ENCODE measurements at places on chromosomes 3 and 15.

- DNase-seq, result no peak
These were observed 617.6 kb upstream of the ZNF717 start for GRCh38 chr3:76402926-76403325.

GRCh38 chr3:116056280-116056679 is 389.0 kb downstream of the LSAMP start:
- DNase-seq, result no peak

DNA sequence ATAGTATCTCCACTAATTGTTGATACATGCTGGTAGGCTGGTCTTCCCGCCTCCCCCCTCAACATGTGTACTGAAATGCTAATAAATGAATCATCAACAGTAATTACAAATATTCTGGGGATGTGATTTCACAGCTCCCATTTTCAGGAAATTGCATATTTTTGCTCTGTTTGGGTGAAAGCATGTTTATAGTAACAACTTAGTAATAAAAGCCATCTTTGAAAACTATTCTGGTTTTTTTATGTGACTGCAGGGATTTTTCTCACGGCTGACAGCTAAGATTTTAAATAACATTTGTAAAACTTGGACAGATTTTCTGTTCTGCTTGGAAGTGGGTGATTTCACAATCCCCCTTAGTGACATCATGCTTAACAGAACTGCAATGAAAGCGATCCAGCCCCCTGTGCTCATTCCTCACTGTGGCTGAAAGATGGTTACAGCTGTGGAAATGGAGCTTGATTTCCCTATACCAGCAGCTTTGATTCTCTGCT is 25.6 kb upstream of the FAM174B start:
- DNase-seq, result no peak

DNA sequence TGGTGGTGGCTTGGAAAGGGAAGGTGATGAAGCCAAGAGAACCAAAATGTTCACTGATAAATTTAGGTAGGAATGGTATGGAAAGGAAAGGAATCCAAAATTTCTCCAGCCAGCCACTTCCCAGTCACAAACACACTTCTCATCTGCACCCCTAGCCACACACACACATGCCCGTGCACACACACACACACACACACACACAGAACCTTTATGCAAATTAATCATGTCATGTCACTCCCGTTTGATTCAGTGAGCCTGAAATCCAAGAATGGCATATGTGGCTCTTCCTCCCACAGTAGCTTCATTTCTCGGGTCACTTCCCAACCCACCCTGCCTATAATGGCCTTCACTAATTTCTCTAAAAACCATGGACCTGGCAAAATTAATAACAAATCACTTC is 3.1 kb upstream of the HLTF start:
- DNase-seq, result no peak

DNA sequence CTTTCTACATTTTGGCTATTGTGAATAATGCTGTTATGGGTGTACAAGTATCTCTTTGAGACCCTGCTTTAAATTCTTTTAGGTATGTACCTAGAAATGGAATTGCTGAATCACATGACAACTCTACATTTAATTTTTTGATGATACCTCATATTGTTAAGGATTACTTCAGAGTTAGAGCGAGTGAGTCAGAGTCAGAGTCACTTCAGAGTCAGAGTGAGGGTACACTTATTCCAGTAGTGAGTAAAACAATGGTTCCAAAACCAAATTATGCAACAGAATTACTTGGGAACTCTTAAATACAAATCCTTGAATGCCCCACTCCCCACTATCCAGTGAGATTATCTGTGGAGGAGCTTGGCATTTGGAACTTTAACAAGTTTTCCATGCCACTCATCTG is 50.3 kb upstream of the SNRK start:
- no peak for DNase-seq

DNA sequence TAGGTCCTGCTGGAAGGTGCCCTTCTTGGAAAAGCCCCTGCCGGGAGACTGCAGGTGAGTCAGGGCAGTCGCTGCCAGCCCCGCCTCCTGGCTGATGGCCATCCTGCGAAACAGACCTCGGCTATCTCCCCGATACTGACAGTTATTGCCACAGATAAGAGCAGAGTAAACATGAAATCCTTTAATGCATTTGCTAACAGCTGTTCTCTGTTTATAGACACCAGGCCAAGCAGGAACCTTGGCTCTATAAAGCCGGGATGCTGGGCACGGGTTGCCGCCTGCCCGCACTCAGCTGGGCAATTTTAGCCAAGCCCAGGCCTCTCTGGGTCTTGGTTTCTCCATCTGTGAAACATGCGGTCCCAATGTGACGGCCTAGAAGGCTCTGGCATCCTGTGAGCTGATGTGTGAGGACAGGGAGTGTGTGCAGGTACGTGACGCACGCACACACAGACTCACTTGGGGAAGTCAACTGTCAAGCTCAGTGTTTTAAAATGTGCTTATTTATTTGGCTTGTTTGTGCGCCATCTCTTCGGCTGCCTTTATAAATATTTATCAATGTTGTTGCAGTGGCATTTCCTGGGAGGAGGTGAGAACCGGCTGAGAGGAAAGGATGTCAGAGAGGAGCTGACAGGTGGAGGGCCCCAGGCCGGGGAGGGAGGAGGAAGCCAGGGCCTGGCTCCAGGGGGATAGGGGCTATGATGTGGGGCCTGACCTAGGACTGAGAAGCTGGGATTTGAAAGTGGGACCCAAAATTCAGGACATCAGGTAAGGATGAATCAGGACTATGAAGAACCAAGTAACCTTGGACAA is 50.8 kb upstream of the PRR23E start:
- DNase-seq, result no peak

DNA sequence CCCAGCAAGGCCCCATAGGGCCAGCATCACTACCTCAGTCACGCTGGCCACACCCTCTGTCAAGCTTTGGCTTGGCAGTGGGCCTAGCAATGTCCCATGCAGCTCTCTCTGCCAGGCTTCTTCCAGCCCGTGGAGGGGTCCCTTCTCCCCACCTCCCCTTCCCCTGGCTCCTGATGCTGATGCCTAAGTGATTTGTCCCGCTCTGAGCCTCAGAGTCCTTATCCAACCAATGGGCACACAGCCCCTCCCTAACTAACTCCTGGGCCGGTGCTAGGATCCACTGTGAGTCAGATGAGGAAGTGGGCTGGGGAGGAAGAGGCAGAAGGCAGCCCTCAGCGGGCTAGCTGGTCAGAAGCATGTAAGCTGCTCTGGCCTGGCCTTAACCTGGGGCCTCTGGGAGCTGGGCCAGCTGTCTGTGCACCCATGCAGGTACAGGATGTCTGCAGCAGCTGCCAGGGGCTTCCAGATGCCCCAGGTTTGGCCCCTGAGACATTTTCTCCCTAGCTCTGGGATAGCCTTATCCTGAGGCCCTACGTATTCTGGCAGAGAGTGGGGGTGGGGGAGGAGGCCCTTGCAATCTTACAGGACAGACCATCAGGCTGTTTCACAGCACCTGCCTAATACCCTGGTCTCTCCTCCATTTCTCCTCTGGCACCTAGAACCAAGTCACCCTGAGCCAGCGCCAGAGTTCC is 740 bp upstream of the ZBTB47 start:
- DNase-seq, result peak; percentile 49

GRCh38 chr15:34240537-34240936 is 15.7 kb downstream of the EMC4 start:
- DNase-seq, result no peak

- DNase-seq, result no peak
These were observed 52.3 kb upstream of the GALNT15 start for GRCh38 chr3:16122155-16122554.

GRCh38 chr3:56763233-56763632 is 38.5 kb downstream of the ARHGEF3 start:
- no peak for DNase-seq

DNA sequence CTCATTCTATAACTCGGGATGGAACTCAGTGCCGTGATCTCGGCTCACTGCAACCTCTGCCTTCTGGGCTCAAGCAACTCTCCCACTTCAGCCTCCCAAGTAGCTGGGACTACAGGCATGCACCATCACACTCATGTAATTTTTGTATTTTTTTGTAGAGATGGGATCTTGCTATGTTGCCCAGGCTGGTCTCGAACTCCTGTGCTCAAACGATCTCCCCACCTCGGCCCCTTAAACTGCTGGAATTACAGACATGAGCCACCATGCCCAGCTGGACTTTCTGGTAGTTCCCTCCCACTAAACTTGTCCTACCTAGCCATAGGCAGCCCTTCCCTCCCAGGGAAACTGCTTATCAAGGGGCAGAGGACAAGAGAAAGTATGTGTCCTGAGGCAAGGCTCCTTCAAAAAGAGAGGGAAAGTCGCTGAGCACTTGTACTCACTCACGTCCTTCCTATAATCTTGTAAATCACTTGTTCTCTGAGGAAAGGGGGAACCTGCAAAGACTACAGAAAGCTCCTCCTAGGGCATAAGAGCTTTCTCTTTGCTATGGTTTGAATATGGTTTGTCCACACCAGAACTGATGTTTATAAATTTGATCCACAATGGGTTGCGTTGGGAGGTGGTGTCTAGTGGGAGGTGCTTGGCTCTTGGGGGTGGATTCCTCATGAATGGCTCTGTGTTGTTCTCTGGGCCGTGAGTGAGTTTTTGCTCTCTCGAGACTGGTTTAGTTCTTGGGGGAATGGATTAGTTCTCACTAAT is 13.6 kb upstream of the TBL1XR1 start:
- DNase-seq, result no peak

- no peak for DNase-seq
These were observed 805.7 kb downstream of the TUSC7 start for GRCh38 chr3:117515309-117515708.

DNA sequence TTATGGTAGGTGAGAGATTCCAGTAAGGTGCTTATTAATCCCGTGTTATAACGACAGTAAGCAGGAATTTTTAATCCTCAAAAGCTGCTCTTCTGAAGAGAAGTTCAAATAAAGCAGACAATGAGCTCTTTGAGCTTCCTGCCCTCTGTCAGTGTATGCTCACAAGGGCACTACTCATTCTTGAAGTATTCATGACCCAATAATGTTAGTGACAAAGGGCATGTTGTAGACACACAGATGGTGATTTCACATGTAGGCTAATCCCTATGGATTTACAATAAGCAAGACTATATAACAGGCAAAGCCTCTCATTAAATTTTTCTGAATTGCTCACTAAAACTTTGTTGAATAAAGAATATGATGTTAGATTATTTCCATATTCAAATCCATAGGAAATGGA is 578.6 kb downstream of the RSL24D1 start:
- no peak for DNase-seq

GRCh38 chr3:31740397-31740796 is 207.7 kb downstream of the STT3B start:
- no peak for DNase-seq

DNA sequence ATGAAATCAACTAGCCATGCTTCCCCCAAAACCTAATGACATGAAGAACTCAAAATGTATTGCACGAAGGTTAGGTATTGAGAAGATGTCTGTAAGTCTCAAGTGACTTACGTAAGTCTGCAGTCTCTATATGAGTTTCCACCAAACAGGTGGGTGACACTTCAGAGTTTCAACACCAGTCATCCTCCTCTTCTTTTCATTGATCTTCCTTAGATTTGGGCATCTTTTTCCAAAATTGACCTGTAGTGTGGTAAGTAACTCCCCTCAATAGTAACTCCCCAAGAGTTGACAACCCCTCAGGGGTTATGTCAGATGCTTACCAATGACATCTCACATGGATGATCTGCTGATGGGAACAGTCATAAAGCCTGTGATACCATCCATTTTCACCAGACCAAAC is 46.1 kb downstream of the GPR176 start:
- no peak for DNase-seq

GRCh38 chr3:28139967-28140634 is 101.3 kb upstream of the CMC1 start:
- DNase-seq, result no peak

Data from CD4-positive, alpha-beta T cell treated with Interferon gamma for 1 hour (primary cell).